ENCODE measurements at places on chromosomes 11 and 22.

DNA sequence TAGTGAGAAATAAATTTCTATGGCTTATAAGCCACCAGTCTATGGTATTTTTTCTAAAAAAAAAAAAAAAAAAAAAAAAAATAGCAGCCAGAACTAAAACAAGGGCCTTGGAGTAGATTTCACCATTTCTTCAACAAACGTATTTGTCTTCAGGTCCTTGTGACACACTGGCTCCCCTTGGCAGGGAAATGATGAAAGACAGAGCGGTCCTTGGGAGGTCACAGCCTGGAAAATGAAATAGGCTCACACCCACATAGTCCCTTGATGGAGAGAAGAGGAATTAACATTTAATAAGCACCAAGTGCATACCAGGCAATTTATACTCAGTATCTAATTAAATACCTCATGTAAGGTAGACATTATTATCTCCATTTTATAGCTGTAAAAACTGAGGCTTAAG is 25.7 kb upstream of the ACER3 start:
- DNase-seq: no peak

DNA sequence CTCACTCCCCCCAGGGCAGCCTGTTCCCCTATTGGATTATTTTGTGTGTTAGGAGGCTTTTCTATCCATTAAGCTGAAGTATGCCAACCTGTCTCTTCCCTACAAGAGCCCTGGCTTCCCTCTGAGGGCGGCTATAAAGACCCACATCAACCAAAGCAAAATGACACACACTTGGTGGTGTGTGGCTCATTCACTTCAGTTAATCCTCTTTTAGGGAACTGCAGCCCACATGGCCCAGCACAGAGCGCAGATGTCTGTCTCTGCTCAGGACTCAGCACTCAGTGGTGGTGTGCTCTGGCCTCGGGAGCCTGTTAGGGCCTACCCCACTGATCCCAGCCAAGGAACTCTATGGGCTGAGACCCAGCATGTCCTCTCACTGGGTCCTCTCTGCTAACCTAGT is 32.2 kb upstream of the LRRC10B start:
- no peak for DNase-seq

DNA sequence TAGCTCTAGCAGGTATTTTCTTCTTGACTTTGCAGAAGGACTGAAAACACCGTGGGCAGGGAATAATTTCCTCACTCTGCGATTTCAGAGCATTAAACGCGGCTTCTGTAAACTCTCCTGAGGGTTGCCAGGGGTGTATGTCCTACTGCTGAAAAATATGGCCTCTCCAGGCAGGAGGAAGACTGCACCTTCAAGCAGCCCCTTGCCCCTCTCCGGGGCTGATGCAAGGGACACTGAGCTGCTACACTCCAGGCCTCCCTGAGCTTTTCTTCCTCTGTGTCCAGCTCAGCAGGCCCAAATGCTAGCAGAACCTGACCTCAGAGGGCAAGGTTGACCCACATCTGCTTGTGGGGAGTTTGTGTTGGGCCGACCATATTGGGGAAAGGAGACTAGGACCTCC is 2.2 kb downstream of the CD6 start:
- DNase-seq: no peak

- no peak for DNase-seq
Measured at GRCh38 chr11:86386746-86387145, 12.1 kb downstream of the CCDC81 start.

DNA sequence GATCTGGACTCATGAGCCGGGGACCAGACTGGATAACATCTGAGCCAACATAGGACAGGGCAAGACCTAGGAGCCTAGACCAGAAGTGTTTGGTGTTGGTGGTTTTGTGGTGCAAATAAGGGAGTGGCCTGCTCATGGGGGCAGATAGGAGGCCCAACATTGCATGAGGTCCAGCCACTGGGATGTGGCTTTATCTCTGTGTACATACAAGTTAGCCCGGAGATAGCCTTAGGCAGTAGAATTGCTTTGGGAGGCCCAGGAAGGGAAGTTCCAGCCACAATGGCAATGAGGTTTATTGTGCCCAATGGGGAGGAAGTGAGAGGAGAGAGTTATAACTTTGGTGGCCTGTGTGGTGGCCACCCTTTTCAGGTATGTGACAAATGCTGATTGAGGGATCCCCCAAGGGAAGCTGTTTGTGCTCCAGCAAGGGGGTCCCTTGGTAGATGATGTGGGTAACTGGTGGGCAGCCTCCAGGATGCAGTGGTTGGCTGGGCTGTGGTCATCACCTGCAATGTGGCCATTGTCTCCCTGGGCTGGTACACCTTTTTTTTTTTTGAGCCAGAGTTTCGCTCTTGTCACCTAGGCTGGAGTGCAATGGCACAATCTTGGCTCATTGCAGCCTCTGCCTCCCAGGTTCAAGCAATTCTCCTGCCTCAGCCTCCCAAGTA is 6.4 kb downstream of the LMO2 start:
- DNase-seq: no peak

DNA sequence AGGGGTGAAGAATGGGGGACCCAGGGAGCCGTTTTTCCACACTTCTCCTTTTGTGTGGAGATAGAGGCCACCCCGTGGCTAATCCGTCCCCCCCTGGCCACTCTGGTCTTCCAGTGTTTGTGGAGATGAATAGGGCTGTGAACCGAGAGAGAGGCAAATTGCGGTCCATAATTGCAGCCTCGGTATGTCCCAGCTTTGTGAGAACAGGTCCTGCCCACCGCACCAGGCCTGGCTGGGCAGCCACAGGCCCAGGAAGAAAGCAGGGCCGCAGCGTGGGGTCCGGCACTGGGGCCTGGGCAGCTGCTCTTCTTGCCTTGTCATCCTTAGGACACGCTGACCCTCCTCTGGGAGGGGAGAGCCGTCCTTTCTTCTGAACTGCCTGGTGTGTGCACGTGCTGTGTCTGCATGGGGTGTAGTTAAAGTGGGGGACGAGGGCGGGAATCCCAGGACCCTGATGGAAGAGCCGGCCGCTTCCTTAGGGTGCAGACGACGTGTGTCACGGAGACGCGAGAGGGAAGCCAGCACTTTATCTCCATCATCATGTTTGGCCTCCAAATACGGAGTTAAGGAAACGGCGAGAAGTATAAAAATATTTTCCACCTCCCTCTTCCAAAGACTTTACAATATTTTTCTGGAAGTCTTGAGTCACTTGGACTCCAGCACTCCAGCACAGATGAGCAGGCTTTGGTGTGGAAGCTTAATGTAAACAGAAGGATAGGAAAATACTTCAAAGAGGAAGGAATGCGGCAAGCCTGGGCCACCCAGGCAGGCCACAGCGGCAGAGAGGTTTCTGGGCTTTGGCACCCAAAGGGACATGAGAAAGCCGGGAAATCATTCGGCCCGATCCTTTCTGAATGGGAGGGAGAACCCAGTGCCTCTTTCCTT is 1248.4 kb downstream of the BRD1 start:
- DNase-seq: no peak

- no peak for DNase-seq
Measured at GRCh38 chr22:31179345-31179744, 19.4 kb downstream of the RNF185 start.

GRCh38 chr11:76329084-76329648 is 51.8 kb downstream of the THAP12 start:
- no peak for DNase-seq

DNA sequence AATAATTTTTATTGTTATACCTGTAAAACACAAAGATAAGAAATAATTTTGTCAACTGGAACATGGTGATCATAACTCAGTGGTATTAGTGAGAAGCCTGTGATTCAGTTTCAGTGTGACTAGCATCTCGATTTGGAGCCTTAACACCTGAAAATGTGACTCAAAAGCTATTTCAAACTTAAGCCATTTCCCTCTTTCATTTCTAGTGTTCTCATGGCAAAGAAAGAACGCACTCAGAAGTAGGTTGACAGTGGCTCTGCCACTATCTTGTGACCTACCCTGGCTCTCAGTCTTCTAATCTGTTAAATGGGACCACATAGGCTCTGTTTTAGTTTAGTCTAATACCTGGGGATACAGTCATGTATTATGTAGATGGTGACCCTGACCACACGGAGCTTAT is 62.7 kb downstream of the ISX start:
- DNase-seq: no peak

GRCh38 chr11:102117472-102118113 is 7.3 kb downstream of the YAP1 start:
- DNase-seq: no peak

- no peak for DNase-seq
Measured at GRCh38 chr11:91023731-91024130, 800.9 kb upstream of the CHORDC1 start.

DNA sequence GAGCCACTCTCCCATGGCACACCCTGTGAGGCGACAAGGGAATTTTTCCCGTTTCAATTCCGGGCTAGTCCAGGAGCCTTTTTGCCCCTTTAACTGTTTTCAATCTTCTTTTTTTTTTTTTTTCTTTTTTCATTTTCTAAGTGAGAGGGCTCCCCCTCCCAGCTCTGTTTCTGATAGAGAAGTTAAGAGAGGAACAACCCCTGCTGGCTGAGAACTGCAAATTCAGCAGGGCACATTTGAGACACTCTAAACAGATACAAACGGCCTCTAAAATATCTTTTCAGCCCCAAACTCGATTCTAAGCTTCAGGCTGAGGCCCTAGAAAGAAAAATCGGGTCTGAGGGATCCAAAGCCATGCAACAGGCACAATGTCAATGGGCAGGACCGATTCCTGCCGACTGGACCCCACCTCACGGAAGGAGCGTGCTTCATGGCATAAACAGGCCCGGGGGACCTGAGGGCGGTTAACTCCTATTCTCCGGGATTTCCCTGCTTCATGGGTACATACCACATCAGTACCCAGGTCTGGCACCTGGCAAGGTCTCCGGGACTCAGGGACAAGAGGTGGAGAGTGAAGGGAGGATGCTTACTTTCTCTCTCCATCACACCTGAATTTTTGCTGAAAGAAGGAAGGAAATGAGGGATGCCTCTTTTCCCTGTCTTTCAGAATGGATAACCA is 627.5 kb downstream of the BUD13 start:
- DNase-seq: no peak

DNA sequence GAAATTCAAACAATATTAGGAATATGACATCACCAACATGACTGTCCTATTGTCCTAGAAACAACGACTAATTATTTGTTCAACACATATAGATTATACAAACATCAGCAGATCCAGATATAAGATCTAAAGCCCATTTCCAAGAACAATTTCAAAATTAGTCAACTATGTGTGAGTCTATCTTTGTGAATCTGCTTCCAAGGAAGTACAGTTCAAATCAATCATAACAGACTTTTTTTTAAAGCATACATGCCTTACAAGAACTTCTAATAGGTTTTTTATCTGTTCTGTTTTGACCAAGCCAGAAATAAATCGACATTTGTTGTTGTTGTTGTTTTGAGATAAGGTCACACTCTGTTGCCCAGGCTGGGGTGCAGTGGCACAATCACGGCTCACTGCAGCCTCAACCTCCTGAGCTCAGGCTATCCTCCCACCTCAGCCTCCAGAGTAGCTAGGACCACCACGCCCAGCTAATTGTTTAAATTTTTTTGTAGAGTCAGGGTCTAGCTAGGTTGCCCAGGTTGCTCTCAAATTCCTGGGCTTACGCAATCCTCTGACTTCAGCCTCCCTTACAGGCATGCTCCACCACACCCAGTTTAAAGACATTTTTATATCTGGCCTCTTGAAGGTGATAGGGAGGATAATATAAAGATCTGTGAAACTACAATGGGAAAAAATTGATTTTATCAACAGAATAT is 54.8 kb downstream of the DENND5A start:
- DNase-seq: no peak

- no peak for DNase-seq
Measured at GRCh38 chr22:23531283-23531956, 48.7 kb downstream of the IGLL1 start.

GRCh38 chr22:26768952-26769351 is 111.6 kb downstream of the MIAT start:
- DNase-seq: no peak

- DNase-seq: no peak
Measured at GRCh38 chr11:102552447-102553194, 22.1 kb upstream of the MMP7 start.

DNA sequence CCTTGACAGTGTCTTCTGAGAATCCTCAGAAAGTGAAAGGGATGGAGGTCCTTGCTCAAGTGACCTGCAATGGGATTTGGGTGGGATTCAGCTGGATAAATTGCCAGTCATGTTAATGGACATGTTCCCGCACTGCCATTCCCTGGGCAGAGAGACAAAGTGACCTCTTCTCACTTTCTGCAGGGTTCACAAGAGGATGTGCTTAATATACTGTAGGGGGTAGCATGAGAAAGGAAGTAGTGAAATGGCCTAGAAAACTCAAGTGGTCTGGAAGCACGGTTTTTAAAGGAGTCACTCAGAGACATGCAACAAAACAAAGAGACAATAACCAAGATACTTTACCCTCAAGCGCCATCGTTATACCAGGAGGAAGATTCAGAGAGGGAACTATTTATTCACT is 70.2 kb downstream of the NELL1 start:
- no peak for DNase-seq

DNA sequence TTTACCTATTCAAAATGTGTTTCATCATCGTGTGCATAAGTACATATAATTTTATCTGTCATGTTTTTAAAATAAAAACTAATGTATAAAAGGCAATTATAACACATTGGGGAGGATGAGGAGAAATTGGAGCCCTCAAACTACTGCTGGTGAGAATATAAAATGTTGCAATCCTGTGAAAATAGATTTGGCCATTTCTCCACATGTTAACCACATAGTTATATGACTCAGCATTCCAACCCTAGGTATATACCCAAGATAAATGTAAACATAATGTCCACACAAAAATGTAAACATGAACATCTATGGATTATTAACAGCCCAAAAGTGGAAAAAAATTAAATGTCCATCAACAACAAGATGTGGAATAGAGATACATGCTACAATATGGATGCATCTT is 928.0 kb upstream of the FAT3 start:
- no peak for DNase-seq

- no peak for DNase-seq
Measured at GRCh38 chr22:36770513-36771231, 5.2 kb downstream of the IFT27 start.

GRCh38 chr22:48705917-48706605 is 1121.6 kb downstream of the BRD1 start:
- no peak for DNase-seq

- no peak for DNase-seq
Measured at GRCh38 chr11:11387207-11387606, 34.2 kb upstream of the CSNK2A3 start.

GRCh38 chr11:35887737-35888136 is 56.1 kb upstream of the LDLRAD3 start:
- no peak for DNase-seq

DNA sequence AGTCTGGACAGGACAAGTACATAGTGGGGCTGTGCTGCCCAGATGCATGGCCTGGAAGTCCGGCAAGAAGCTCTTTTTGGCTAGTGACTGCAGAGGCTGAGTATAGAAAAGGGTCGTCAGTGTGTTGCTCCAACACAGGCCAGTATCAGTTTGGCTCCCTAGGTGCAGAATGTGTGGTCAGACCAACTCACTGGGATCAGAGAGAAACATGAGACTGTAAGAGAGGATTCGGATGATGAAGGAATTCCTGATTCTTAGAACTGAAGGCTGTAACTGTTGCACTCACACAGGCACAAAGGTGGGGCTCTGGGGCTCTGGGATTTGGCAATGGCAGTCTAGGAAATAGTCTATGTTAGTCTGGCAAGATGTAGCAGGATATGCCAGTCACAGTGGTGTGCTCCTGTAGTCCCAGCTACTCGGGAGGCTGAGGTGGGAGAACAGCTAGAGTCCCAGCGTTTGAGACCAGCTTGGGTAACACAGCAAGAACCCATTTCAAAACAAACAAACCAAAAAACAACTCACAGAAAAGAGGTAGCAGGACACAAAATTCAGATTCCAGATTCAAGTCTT is 11.1 kb upstream of the UPB1 start:
- no peak for DNase-seq

GRCh38 chr22:49704345-49705215 is 123.1 kb downstream of the BRD1 start:
- DNase-seq: no peak

GRCh38 chr22:49677495-49677889 is 150.2 kb downstream of the BRD1 start:
- no peak for DNase-seq
